ENCODE measurements at places on chromosomes 7 and 10. TPM values are rescaled to one million over a fixed set of nuclear protein-coding genes. Genes with fewer than 3 reads are reported as not detected.

Gene FAM237B
- total RNA-seq = not detected

Gene SHTN1
- total RNA-seq = 17.3 TPM

Gene SFTPA1
- 1.4 TPM for total RNA-seq

- H3K4me3 ChIP-seq = no peak overlapping the region
- H3K4me1 ChIP-seq = no peaks in the 10 kb centered on the region
- no peak for DNase-seq
- H3K27ac ChIP-seq = no peak overlapping the region
Measured at GRCh38 chr10:47013507-47014154, 102.4 kb downstream of the PTPN20 start.

DNA sequence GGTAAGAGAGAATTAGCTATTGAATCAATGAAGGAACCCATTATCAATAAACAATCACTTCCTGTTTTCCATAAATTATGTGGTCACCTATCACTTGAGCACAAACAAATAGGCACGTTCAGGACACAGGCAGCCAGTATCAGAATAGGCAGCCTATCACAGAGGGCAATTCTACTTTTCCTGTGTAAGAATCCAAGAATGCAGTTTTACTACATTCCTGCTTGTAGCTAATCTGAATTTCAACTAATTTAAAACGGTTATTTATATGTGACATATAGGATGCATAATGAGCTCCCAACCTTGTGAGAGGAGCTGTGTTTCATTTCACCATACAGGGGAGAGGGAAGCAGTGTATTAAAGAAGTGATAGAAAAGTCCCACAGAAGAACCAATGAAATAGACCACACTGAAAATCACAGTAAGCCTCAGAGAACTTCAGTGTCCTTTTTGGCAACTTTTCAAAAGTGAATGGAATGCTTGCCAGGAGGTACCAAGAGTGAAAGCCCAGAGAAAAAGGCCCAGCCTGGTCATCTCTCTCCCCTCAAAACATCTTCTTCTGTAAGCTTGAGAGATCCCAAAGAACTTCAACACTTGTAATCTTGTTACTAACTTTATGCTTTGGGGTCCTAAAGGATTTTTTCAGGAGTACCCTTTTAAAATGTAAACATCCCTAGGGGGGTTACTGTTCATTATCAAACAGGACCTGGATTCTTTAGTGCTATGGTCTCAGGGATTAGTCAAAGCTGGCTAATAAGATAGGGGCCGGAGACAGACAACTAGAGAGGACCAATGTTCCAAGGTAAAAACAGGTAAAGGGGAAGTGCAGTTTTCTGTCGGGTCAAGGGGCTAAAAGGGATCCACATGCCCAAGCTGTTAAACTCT is 1.3 kb downstream of the IMMP2L start:
- H3K27ac ChIP-seq = peak overlapping the region; percentile 95
- H3K4me1 ChIP-seq = no peaks in the 10 kb centered on the region
- peak overlapping the region; percentile 76 for H3K4me3 ChIP-seq

DNA sequence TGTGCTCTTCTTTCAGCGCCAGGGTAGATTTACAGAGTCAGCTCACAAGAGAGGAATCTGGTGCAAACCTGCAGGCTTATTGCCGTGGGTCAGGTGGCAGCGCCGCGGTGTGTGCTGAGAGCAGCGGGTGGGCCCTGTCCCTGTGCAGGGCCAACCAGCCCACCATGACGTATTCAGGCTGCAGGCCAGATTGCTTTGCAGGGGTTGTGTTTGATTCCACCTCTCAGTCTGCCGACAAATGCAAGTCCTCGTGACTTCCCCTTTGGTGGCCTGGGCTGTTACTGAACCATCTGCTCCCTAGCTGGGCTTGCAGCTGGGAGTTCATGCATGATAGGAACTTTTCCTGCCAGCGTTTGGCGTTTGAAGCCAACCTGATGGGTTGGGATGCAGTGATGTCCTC is 66.7 kb upstream of the LEP start:
- no peaks in the 10 kb centered on the region for H3K36me3 ChIP-seq
- H3K27me3 ChIP-seq = no peaks in the 10 kb centered on the region
- no peak overlapping the region for H3K4me3 ChIP-seq
- no peaks in the 10 kb centered on the region for H3K4me1 ChIP-seq

- H3K27ac ChIP-seq = no peak overlapping the region
- H3K27me3 ChIP-seq = no peaks in the 10 kb centered on the region
- H3K4me1 ChIP-seq = no peaks in the 10 kb centered on the region
- no peak for DNase-seq
Measured at GRCh38 chr10:78474743-78475142, 441.1 kb downstream of the RPS24 start.

- H3K36me3 ChIP-seq = no peaks in the 10 kb centered on the region
- no peak for DNase-seq
- H3K27ac ChIP-seq = no peak overlapping the region
- peaks cover 8% of the 10 kb centered on the region for H3K4me1 ChIP-seq
- no peaks in the 10 kb centered on the region for H3K27me3 ChIP-seq
Measured at GRCh38 chr10:3874990-3875841, 90.2 kb upstream of the KLF6 start.

DNA sequence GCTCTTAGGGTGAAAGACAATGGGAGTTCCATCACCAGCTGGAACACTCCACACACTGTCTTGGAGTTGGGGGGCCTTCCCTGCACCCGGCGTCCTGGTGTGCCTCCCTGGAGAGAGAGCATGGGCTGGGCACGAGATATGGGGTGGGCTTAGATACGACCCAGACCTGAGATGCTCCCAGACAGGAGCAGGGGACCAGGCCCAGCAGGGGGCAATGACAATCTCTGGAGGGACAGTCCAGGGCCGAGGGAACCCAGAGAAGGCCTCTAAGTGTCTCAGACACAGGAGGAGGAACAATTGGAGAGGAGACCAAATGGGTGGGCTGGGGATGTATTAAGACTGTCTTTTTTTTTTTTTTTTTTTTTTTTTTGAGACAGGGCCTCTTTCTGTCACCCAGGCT is 40.0 kb downstream of the MYL10 start:
- H3K27me3 ChIP-seq = no peaks in the 10 kb centered on the region
- DNase-seq = no peak
- no peak overlapping the region for H3K4me3 ChIP-seq
- H3K27ac ChIP-seq = no peak overlapping the region
- no peaks in the 10 kb centered on the region for H3K4me1 ChIP-seq

DNA sequence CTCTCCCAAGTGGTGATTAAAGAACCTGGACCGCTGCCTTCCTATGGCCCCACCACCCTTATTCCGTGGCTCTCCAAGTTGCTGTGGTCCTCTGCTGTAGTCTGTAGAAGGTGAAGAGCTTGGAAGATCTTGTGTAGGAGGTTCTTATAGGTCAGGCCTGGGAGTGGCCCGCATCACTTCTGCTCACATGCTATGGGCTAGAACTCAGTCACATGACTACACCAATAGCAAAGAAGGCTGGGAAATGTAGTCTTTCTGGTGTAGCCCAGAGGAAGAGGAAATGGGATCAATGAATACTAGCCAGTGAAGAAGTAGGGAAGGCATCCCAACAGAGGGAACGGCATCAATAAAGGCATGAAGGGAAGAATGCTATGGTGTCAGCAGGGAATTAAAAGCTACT is 41.3 kb upstream of the AOAH start:
- no peak overlapping the region for H3K27ac ChIP-seq
- H3K4me1 ChIP-seq = no peaks in the 10 kb centered on the region
- no peaks in the 10 kb centered on the region for H3K36me3 ChIP-seq
- no peaks in the 10 kb centered on the region for H3K27me3 ChIP-seq
- no peak overlapping the region for H3K4me3 ChIP-seq

Measured in pancreas (tissue), 10 donors.